ENCODE measurements at places on chromosomes 13 and 19. TPM values are rescaled to one million over a fixed set of nuclear protein-coding genes. Genes with fewer than 3 reads are reported as not detected.

SLC1A6 gene
- total RNA-seq: not detected

PLIN4 gene
- 4.1 TPM for total RNA-seq

FARP1 gene
- total RNA-seq: 32.1 TPM

CADM4 gene
- 105 TPM for total RNA-seq

C5AR2 gene
- not detected for total RNA-seq

RFPL4AL1 gene
- total RNA-seq: not detected

CSNK1G2 gene
- total RNA-seq: 62.6 TPM

UHRF1 gene
- total RNA-seq: 99.7 TPM

EBI3 gene
- 1.8 TPM for total RNA-seq
